ENCODE measurements at places on chromosomes 6 and 20.

- no peak for DNase-seq
These were observed 116.6 kb upstream of the INSM1 start for GRCh38 chr20:20251317-20251716.

DNA sequence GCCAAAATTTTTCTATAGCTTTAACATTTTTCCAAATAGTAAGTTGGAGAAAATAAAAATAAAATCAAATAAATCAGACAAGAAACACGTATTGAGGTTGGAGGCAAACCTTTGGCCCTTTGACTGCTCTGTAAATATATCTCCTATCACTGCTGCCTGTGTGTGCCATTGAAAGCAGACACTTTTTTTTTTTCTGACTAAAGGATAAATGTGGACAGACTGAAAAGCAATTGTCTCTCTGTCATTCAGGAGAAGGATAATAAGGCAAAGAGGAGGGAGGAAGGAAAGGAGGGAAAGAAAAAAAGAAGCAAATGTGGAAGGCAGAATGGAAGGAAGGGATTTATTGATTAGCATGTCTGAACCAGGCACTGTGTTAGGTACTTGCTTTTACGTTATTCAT, 85.2 kb upstream of the SULF2 start:
- DNase-seq = no peak

GRCh38 chr6:112279031-112279935, 24.9 kb upstream of the LAMA4 start:
- no peak for DNase-seq

GRCh38 chr6:84284428-84285049, 57.1 kb upstream of the CEP162 start:
- DNase-seq = no peak

GRCh38 chr6:143936778-143937667, 71.0 kb downstream of the PLAGL1 start:
- no peak for DNase-seq

- no peak for DNase-seq
These were observed 3.9 kb upstream of the TRIM38 start for GRCh38 chr6:25958700-25959162.

DNA sequence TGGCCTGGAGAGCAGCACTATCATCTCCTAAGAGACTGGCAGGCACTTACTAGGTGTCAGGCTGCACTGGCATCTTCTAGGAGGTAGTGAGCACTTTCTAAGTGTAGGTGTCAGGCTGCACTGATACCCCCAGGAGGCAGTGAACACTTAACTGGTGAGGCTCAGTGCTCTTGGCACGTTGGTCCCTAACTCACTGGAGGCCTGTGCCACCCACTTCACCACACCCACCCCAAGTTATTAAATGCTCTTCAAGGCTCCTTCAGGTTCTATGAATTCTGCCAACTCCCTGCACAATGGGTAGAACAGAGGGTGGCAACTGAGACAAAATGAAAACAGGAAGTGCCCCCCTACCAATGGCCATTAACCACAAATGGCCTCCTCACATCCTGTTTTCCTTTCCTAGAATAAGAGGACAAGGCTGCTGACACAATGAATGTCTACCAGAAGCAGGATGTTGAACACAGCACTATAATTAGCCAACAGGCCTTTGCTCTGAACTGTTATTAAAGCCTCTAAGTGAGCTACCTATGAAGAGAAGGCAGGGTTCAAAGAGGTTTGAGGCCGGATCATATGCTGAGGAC, 29.4 kb downstream of the NCOA5 start:
- no peak for DNase-seq

DNA sequence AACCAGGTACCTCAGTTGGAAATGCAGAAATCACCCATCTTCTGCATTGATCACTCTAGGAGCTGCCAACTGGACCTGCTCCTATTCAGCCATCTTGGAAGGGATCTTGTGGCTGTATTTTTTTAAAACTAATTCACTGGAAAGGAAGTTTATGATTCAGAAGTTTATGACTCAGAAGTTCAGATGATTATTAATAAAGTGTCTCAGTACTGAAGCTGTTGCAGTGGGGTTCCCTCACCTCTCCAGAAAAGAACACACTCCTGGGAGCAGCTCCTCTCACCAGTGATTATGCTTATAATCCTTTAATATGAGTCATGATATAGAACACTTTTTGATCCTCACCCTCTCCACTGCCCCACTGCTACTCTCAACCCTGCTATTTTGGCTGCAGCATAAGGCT, 291.2 kb upstream of the HS3ST5 start:
- DNase-seq = no peak

DNA sequence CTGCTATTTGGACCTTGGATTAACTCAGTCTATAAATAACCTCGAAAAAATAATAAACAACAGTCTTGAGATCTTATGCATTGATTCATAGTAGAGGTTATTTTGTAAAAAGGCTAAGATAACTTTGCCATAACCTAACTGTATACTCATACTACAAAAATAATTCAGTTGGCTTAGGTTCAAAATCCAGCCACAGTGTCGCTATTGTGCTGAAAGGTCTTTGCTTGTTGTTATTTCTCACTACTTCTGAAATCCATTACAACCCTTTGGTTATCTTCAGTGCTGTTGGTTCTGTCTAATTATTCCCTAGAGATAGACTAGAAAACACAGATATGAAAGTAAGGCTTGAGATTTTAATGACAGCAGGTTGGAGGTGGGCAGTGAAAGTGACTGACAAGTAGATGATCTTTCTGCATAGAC, 74.4 kb downstream of the MKKS start:
- DNase-seq = no peak

DNA sequence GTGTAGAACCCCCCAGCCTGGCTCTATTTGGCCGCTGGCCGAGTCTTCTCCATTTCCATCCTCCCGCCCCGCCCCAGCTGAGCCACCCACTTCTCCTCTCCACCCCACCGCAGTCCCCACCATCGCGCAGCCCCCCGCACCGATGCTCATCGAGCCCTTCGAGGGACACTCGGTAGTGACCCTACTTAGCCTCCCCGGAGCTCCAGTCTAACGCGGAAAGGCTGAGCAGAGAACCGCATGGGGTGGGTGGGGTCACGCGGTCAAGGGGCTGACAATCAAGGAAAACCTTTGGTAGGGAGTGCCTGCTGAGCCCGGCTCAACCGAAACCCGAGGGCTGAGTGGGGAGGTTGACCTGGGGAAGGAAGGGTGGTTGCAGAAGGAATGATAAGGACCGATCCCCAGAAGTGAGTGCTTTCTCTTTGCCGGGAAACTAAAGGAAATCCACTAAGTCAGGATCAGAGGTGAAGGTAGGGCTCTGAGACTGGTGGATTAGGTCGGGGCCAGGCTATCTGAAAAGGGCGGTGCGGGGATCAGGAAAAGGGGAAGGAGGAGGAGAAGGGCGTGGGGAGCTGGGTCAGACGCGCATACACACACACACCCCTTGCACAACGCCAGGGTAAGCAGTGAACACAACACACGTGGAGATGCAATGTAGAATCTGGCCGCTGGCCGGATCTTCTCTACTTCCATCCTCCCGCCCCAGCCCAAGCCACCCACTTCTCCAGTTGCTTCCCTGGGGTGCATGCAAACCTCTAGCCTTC, 49.8 kb downstream of the CPXM1 start:
- DNase-seq = no peak

GRCh38 chr6:163252061-163252591, 162.4 kb upstream of the QKI start:
- no peak for DNase-seq

DNA sequence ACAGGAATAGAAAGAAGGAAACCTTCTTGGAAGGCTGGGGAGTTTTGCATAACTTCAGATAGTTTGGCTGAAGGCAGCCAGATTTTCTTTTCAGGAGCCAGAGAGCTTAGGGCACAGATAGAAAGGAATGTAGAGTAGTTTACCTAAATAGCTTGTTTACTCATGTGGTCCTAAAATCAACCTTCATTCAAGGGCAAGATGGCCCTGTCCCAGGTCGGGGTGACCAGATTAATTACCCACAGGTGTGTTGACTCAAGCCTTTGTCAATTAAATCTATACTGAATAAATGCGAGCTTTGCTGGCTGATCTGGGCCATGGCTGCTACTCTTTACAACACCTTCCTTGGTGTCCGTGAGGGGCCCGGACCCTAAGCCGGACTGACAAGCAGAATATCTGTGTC, 792.0 kb upstream of the MAN1A1 start:
- no peak for DNase-seq

DNA sequence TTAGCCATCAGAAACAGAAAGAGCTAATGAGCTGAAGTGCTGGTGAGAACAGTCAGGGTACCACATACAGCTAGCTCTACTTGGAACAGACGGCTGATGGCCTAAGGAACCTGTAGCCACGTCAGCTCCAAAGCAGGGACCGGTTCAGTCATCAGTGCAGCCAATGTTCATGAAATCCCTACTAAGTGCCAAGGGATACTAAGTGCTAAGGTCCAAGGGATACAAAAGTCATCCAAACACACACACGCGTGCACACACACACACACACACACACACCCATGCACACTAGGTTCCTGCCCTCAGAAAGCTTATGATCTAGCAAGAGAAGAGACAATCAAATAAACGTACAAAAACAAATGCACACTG, 53.6 kb downstream of the MAP3K5 start:
- DNase-seq = no peak

GRCh38 chr6:111824608-111825337, 48.5 kb downstream of the FYN start:
- no peak for DNase-seq

- no peak for DNase-seq
These were observed 10.5 kb downstream of the KCNK15 start for GRCh38 chr20:44756011-44756688.

DNA sequence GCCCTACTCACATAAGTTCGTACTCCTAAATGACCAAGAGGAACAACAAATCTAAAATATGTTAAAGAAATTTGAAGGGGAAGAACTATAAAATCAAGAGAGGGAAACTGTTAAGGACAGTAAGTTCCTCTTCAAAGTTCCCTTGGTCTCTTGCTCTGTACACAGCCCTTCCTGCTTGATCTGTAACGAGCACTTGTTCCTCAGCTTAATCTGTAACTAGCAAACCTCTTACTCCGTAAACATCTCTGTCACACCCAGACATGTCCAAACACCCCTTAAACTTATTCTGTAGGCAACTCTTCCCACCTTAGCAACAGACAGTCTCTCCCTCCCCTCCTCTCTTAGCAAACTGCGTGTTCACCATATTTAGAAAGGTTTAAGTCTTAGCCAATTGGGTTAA, 29.9 kb downstream of the PLN start:
- DNase-seq = no peak

DNA sequence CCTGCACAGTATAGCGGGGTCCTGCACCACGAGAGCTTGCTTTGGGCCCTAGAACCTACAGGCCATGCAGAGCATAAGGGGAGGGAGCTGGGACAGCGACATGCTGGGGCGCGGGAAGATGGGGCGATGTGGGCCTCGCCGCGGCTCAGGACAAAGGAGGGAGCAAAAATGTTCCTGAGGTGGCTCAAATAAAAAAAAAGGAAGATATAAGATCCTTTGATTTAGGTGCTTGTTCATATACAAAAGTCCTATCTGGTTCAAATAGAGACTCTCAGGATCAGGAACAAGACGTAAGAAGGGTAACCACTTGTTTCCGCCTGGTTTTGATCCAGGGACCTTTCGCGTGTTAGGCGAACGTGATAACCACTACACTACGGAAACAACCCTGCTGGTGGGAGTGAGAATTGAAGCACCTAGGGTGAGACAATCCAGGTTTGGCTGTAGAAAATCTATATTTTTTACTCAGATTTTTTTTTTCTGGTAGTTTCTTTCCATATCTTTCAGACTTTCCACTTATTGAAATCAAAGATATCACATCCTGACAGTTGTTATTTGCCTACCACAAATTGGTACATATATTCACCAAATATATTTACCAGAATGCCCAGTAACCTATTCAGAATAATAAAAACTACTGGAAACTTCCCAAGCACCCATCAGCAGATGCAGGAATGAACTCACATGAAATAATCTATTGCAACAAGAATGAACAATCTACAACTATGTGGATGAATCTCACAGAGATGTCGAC, 177.9 kb upstream of the ZNF184 start:
- peak; percentile 39 for DNase-seq

DNA sequence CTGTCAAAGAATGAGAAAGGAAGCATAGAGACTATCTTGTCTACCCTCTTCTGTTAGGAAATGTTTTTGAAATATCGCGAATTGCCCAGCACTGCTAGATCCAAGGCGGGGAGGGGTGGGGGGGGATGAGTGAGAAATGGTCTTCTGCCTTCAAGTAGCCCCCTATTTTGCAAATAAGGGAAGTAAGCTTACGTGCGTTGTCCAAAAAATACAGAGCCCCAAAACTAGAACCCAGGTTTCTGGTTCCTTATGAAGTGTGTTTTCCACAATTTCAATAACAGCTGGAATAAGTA, 923 bp upstream of the ILRUN start:
- no peak for DNase-seq

- DNase-seq = no peak
These were observed 25.7 kb upstream of the MRAP2 start for GRCh38 chr6:84007871-84008270.

DNA sequence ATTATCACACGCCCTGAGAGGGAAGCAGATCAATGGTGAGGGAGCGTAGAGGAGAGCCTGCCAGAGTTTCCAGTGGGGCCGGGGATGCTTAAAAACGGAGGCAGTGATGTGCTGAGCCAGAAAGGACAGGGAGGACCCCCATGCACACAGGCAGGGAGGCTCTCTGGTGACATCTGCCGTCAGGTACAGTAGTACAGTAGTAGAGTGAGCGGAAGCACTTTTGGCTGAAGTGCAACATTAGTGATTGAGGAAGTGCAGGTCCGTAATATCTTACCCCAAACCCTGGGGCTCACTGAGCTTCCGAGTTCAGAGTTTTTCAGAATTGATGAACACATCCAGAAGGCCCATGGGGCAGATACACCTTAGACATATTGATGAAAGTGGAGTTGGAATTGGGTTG, 42.1 kb downstream of the GFRA4 start:
- no peak for DNase-seq

Data from stimulated activated CD4-positive, alpha-beta T cell treated with anti-CD3 and anti-CD28 coated beads, Interleukin-12 subunit alpha, Interleukin-12 subunit beta, amount 100 ng/mL, for 4 hours (primary cell).